Tibial nerve (tissue), 4 donors: ENCODE measurements at places on chromosomes 6 and 20. TPM values are rescaled to one million over a fixed set of nuclear protein-coding genes. Genes with fewer than 3 reads are reported as not detected.
A peak's percentile ranks its signal among the peaks of the same experiment; 100 is the strongest.

DNA sequence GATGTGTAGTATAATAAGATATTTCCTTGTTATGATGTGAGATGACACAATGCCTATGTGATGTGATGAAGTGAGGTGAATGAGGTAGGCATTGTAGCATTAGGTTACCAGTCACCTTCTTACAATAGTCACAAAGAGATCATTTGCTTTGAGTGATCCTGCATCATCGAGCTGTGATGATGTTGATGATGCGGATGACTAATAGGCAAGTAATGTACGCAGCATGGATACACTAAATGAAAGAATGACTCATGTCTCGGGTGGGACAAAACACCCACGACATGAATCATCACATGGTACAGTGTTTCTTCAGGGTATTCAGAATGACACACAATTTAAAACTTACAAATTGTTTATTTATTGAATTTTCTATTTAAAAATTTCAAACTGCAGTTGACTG, 806.3 kb upstream of the GJE1 start:
- DNase-seq = peak; percentile 54

DNA sequence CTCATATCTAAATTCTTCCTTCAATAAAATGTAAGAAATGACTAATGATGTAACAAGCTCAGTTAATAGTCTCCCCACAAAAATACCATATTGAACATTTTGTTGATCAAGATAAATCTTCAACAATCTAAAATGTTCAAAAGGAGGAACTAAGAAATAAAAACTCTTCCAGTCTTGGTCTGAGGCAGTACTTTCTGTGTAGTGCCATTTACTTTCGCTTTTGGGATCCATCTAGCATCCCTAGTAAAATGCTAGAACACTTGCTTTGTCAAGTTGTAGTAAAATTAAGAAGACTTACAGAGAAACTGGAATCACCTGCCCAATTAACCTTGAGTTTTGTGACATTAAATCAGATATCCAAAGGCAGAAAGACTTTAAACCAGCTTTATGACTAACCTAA, 246.4 kb downstream of the KHDRBS2 start:
- DNase-seq = no peak

GRCh38 chr6:134427721-134428120, 109.8 kb upstream of the SGK1 start:
- DNase-seq = no peak

DNA sequence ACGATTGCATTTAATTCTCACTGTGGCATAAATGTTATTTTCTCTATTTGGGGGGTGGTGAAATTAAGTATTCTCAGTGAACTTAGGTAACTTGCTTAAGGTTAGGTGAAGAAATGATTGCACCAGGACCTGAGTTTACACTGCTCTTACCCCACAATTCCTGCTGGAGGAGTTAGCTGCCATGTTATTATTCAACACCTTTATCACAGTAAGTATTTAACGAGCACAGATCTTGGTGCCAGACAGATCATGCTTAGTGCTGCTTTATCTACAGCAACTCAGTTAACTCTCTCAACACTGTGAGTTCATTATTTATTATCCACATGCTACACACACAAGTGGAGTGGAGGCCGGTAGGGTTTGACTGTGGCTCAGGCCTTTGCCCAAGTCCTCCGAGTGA, 249.7 kb downstream of the TMEM242 start:
- no peak for DNase-seq

GRCh38 chr6:53070806-53071205, 5.6 kb downstream of the FBXO9 start:
- no peak for DNase-seq

GRCh38 chr20:33732166-33732970, 572 bp downstream of the ZNF341 start:
- peak; percentile 67 for DNase-seq

DNA sequence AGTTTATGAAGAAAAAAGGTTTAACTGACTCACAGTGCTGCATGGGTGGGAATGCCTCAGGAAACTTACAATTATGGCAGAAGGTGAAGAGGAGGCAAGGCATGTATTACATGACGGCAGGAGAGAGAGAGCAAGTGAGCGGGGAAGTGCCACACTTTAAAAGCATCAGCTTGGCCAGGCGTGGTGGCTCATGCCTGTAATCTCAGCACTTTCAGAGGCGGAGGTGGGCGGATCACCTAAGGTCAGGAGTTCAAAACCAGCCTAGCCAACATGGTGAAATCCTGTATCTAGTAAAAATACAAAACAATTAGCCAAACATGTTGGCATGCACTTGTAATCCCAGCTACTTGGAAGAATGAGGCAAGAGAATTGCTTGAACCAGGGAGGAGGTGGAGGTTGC, 213.3 kb upstream of the THEMIS start:
- DNase-seq = no peak

DNA sequence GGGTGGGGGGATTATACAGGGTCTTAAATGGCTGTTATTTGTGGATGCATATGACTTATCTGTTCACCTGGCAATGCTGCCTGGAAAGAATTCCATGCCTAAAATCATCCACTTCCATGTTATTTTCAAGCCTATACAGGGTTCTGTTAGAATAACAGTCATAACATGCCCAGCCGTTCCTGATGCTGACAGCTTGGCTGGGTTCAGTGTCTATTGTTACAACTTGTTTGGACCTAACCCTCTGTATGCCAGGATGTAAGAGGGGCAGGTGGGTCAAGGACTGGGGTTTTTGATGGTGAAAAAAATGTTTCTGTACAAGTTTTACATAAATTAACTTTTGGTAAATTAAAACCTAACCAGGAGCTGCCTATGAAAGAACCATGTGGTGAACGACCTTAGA, 79.8 kb downstream of the GINS1 start:
- no peak for DNase-seq

- DNase-seq = peak; percentile 13
These were observed 713.4 kb downstream of the CD109 start for GRCh38 chr6:74409447-74409846.

GRCh38 chr6:157198425-157199279, 124.7 kb downstream of the TMEM242 start:
- DNase-seq = peak; percentile 12

GRCh38 chr6:48213076-48213788, 102.2 kb upstream of the PTCHD4 start:
- no peak for DNase-seq

DNA sequence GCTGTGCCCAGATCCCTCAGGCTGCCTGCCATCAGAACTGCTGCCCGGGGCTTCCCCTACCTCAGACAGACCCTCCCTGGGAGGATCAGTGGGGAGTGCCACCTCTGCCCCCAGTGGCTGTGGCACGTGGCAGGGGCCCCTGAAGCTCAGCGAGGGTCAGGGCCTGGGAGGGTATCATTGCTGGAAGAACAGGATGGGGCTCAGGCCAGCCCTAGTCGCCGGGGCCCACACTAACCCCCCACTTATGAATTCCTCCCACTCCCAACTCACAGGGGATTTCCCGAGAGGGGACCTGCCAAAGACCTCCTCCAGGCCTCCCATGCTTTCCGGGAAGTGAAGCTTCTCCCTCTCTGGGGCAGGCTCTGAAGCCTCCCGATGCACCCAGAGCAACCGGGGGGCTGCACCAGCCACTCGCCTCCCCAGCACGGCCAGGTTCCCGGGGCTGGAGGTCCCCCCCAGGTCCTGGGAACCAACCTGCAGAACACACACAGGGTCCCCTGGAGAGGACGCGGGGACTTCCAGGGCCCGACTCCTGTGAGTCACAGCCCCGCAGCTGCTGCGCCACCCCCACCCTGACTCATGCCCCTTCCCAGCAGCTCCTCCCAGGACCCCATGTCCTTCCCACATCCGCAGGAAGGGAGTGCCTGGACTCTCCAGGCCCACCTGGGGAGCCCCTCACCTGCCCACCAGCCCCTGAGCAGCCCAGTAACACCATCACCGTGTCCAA, 2.5 kb downstream of the TNFRSF6B start:
- DNase-seq = no peak

DNA sequence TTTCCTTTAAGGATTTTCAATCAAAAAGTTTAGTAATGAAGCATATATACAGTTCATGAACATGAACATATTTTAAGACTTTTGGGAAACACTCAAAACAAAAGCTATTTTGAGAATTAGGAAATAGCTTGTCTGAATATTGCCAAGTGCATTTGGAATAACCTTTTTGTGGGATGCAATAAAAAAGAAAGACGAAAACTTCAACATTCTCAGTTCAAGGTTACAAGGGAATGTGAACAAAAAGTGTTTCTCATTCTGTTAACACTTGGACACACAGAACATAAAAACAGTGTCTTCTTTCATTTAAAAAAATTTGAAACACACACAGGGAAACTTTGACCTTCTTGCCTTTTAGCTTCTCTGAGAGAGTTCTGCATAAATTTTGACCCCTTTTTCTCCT, 72.7 kb upstream of the TCF21 start:
- DNase-seq = no peak

- DNase-seq = no peak
These were observed 73.2 kb downstream of the JPH2 start for GRCh38 chr20:44113618-44114376.

GRCh38 chr20:34397096-34397495, 34.0 kb downstream of the ITCH start:
- DNase-seq = no peak

DNA sequence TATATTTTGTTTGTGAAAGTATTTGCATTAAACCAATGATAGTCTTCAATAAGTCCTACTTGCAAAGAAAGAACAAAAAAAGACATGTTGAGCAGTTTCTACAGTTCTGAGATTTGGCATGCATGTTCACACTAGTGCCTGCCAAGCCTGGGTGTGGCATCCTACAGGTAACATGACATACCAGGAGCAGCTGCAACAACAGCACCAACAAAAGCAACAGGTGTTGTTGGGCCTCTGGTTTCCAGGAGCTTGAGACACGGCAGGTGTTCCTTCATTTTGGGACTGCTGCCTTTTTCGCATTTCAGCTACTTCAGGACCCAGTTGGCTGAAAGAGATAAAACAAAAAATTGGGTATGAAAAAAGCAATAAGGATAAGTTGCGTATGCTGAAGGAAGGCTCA, 41.2 kb upstream of the MTRF1L start:
- DNase-seq = no peak

GRCh38 chr20:33769043-33769442, 37.2 kb downstream of the ZNF341 start:
- no peak for DNase-seq

DNA sequence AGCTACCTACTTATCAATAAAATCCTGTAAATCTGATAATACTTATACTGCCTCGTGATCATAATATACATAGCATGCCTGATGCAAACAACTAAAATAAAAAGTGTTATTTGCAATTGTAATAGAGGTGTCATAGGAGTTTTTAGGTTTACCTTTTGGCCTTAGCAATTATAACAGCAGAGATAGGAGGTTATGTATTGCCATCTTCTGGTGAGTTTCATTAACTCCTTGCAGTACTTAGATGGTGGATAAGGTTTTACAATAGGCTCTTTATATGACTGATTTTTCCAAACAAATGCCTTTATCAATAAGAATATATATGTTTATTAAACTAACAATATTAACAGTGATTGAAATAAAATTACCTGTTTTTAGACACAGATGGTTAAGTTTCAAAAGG, 27.8 kb upstream of the MYCT1 start:
- DNase-seq = no peak

DNA sequence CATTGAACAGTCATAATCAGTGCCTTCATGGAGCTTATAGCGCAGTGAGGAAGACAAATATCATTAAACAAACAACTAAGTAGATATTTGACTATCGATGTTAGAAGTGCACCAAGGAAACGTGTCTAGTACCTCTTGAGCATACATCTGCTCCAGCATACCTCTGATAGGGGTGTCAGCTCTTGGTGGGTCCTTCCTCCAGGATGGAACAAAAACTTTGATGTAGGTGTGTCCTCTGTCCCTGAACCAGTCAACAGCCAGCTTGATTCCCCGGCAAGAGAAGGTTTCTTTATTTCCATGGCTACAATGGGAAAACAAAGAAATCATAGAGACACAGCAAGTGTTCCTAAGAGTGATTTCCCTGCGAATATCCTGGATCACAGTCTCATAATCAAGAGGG, 23.1 kb downstream of the ZC3H12D start:
- no peak for DNase-seq

DNA sequence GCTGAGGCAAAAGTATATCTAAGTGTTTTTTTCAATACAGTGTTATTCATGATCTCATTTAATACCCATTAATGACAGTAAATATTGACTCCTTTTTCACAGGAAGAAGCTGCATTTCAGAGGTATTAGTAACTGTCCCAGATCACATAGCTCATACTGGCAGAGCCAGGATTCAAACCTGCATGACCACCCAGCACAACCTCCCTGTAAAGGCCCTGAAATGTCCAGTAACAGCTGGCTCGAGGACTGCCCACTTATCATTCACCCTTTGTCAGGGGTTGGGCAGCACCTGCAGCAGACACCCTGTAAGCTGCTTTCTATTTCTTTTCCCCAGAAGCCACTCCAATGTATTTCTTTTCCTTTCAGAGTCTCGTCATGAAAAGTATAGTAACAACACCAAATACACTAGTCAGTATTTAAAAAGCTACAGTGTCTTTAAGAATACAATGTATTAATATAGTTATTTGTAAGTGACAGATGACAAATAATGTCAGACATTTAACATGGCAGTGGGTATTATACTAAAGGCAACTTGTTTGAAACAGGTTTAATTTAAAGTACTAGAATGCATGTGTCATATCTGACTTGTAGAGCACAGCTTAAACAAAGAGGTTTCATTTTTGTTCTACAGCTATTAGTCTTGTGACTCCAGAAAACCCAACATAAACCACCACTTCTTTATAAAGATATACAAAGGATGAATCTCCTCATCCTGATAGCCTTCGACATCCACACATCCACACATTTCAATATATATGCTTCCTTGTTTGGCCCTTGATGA, 841.6 kb upstream of the GJE1 start:
- DNase-seq = no peak

- DNase-seq = no peak
These were observed 22.7 kb downstream of the TAF11 start for GRCh38 chr6:34865107-34865506.

SYTL3 gene
- 6.7 TPM for total RNA-seq

TFAP2D gene
- total RNA-seq = not detected

METTL24 gene
- 0.87 TPM for total RNA-seq

FOXP4 gene
- 11.1 TPM for total RNA-seq

GRM1 gene
- 0.44 TPM for total RNA-seq

PROKR2 gene
- not detected for total RNA-seq

IMPG1 gene
- not detected for total RNA-seq

CALHM4 gene
- 0.42 TPM for total RNA-seq

SPATA2 gene
- total RNA-seq = 4.4 TPM

C4B gene
- total RNA-seq = 420 TPM
